GF-D8 (cell line): ENCODE measurements at places on chromosomes 3 and 15.
A peak's percentile ranks its signal among the peaks of the same experiment; 100 is the strongest.

- no peak for DNase-seq
Observed at GRCh38 chr15:64019764-64020163, 26.5 kb downstream of the DAPK2 start.

DNA sequence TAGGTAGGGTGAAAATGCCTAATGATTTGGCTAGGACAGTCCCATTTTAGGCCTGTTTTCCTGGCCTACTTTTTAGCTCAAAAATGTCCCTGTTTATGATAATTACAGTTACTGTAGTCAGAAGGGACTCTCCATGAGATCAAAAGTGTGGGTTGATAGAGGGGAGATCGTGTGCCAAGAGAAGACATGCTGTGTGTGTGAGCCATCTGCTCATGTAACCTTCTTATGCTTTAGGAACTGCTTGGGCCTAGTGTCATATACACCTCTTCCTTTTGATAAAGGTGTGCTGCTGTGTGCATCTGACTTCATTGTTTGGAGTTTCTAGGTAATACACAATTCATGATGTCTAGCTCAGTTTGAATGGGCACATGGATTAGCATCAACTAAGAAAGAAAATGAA is 786.5 kb downstream of the PDCD6IP start:
- DNase-seq: no peak

DNA sequence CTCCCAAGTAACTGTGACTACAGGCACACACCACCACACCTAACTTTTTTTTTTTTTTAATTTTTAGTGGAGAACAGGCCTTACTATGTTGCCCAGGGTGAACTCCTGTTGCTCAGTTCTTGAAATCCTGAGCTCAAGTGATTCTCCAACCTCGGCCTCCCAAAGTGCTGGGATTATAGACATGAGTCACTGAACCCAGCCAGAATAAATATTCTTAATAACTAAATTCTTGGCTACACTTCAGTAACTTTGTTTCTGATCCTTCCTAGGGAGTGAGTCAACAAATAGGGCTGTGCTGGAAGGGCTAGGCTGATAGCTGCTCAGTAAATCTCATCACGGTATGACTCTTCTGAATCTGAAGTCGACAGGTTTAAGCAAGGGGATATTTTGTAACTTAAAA is 56.6 kb downstream of the P3H2 start:
- DNase-seq: no peak

GRCh38 chr3:73543412-73543811 is 81.3 kb downstream of the PDZRN3 start:
- DNase-seq: no peak

DNA sequence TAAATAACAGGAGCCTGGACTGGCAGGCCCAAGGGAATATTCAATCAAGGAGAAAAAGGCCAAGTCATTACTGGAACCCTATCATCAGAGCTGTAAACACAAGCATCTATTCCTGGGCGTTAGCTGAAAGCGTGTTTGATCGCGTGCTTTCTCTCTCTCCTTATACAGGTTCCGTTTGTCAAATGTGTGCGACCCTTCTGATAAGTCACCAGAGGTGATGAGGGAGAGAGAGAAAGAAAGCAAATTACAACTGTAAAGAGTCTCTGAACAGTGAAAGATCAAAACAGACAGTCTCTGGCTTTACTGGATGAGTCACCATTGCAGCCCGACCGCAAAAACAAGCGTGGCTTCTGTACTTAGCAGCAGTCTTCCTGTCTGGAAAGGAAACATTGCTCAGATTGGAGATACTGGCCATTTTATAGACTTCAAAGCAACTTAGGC is 39.5 kb upstream of the TPRG1 start:
- DNase-seq: peak; percentile 14

DNA sequence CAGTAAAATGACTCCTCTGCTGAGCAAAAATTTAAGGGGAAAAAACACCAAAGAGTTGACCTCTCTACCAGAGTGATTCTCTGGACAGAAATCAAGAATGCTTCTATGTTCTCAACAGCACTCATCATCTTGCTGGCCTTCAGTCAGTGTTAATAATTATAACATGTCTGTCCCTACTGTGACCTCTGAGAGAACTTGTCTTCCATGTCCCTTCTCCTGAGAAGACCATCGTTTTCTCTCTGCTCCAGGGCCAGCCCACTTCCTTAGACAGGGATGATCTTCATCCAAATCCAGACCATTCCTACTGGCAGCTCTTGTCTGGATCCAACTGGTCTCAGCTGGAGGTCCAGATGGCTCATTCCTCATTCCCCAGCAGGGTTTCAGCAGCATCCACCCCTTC is 139.0 kb upstream of the NECTIN3 start:
- no peak for DNase-seq

DNA sequence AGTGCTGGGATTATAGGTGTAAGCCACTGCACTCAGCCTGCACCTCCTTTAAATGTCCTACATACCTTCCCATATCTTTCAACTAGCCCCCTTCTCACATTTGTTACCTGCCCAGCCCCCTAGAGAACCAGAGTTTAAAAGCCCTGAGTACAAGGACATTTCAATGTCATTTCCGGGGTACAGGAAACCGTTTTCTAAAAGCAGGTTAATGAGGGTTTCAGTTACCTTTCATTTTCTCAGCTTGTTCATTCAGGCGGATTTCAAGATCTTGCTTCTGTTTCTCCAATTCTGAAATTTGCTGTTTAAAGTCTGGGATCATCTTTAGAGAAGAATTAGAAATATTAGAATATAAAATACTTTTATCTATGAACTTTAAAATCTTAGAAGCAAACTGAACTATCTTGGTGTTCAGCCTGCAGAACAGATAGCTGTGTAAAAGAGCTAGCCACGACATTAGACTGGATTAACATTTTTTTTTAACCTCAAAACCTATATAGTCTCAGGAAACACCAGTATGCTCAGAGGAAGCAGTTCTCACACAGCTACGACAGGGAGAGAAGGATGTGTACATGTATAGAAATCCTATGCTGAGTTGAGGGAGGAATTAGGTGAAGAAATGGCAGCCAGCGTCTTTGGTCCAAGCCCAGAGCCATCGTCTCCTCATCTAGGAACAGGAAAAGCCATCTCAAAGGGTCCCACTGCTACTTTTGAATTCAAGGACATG is 29.9 kb upstream of the GNB5 start:
- no peak for DNase-seq

DNA sequence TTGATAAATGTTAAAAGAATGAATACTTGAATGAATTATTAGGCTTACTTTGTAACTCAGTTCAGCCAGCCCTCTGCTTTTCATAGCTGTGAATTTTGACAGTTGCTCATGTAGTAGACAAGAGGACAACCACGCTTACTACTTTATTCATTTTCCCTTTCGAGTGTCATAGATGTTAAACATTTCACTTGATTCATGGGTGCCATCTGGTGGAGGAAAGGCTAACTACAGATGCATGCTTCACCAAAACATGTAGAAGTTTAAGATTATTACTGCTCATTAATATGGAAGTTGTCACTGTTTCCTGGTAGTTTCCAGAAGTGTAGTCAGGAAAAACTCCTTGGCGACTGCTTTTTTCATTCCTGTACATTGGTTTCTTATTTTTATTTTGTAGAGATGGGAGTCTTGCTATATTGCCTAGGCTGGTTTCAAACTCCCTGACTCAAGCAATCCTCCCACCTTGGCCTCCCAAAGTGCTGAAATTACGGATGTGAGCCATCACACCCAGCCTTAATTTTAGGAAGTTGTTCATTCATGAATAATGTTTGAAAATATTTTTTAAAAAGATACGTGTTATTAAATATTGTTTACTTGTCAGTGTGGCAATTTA is 163.2 kb downstream of the B3GALNT1 start:
- no peak for DNase-seq

- no peak for DNase-seq
Observed at GRCh38 chr15:84996055-84996454, 14.4 kb downstream of the PDE8A start.

- no peak for DNase-seq
Observed at GRCh38 chr3:44981751-44982150, 5.7 kb downstream of the EXOSC7 start.

DNA sequence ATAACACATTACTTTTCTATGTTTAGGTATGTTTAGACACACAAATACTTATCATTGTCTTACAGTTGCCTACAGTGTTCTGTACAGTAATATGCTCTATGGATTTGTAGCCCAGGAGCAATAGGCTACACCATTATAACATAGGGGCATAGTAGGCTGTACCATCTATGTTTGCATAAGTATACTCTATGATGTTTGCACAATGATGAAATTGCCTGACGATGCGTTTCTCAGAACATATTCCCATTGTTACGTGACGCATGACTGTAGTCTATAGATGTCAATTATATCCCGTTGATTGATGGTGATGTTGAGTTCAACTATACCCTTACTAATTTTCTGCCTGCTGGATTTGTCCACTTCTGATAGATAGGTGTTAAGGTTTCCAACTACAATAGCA is 139.4 kb upstream of the PFN2 start:
- no peak for DNase-seq

- no peak for DNase-seq
Observed at GRCh38 chr15:75185271-75186029, 16.2 kb upstream of the C15orf39 start.

GRCh38 chr15:57224664-57225063 is 151.6 kb upstream of the CGNL1 start:
- DNase-seq: no peak

DNA sequence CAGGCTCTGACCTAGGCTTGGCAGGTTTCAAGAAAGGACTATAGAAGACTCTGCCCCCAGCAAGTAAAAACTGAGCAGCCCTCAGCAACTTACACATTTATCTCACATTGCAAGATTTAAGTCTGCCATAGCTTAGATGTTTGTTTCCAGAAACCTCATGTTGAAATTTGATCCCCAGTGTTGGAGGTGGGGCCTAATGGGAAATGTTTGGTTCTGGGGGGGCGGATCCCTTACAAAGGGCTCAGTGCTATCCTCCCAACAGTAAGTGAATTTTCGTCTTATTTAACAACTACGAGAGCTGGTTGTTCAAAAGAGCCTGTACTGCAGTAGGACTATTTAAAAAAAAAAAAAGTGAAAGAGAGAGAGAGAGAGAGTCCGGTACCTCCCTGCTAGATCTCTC is 125.2 kb upstream of the PROK2 start:
- no peak for DNase-seq
